ENCODE measurements at places on chromosomes 6 and 20. TPM values are rescaled to one million over a fixed set of nuclear protein-coding genes. Genes with fewer than 3 reads are reported as not detected.

- peak; percentile 96 for DNase-seq
These were observed 161.4 kb downstream of the LY86 start for GRCh38 chr6:6749702-6750491.

DNA sequence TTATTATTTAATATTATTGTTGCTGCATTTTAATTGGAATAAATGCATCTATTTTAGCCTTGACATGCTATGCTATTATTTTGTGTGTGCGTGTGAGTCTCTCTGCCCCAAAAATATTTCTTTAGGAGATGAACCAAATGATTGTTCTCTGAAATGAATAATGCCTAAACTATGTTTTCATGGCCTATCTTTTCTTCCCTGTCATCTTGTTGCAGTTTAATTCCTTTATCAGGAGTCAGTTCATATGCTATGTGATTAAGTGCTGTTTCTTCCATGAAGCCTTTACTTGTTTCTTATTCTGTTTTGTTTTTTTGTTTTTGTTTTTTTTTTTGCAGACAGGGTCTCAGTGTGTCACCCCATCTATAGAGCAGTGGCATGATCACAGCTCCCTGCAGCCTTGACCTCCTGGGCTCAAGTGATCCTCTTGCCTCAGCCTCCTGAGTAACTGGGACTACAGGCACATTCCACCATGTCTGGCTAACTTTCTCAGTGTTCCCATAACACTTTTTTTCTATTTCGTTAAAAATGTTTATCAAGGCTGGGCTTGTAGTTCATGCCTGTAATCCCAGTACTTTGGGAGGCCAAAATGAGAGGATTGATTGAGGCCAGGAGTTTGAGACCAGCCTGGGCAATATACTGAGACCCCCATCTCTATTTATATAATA is 25.7 kb downstream of the TPX2 start:
- DNase-seq: no peak

OPRM1 gene
- not detected for total RNA-seq

DNA sequence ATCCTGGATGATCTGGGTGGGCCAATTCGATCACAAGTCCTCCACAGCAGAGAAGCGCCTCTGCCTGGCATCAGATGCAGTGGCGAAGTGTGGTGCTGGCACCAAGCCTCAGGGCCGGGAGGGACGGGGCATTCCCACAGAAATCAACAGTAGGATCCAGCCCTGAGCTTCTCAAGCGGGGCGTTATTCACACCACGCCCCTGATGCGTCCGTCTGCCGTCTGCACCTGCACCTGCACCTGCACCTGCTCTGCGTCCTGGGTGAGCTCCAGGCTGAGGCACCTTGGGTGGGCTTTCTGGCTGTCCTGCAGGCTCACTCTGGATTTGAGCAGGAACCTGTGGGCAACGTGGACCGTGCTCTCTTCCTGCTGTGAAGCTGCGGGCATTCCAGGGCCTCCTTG is 13.8 kb upstream of the NTSR1 start:
- no peak for DNase-seq

DOK5 gene
- 3.3 TPM for total RNA-seq

BMP2 gene
- total RNA-seq: 0.10 TPM

WDR46 gene
- total RNA-seq: 246 TPM

DNA sequence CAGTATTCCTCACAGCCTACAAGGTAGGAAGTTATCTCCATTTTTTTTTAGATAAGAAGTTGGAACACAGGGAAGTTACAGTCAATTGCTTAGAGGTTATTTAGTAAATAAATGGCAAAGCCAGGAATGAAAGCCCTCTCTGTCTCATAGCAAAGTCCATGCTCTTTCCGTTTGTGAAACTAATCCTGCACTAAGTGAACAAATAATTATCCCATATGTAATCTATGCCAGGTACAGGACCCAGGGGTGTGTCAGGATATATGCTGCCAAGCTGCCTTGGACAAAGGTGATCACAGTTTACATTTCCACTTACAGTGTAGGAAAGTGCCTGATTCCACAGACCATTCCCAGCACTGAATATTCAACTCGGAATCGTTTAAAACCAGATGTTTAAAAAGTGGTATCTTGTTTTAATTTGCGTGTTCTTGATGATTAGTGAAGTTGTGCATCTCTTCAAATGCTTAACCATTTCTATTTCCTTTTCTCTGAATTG is 13.6 kb upstream of the GMDS start:
- no peak for DNase-seq

DNA sequence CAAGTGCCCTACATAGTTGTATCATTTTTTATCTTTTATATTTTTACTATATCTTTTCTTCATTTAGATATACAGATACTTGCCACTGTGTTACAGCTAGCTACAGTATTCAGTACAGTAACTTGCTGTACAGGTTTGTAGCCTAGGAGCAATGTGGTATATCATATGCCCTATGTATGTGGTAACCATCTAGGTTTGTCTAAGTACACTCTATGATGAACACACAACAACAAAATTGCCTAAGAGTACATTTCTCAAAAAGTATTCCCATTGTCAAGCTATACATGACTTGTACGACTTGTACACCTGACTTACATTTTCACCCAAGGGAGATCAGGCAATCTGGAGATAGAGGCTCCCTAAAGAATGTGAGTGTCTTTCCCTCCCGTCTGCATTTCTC is 8.2 kb downstream of the ELOVL5 start:
- no peak for DNase-seq

- no peak for DNase-seq
These were observed 770.9 kb downstream of the HDGFL1 start for GRCh38 chr6:23340271-23340670.

- DNase-seq: no peak
These were observed 388.2 kb upstream of the CITED2 start for GRCh38 chr6:139762587-139763031.

GRCh38 chr6:134308800-134309199 is 9.1 kb downstream of the SGK1 start:
- no peak for DNase-seq

DNA sequence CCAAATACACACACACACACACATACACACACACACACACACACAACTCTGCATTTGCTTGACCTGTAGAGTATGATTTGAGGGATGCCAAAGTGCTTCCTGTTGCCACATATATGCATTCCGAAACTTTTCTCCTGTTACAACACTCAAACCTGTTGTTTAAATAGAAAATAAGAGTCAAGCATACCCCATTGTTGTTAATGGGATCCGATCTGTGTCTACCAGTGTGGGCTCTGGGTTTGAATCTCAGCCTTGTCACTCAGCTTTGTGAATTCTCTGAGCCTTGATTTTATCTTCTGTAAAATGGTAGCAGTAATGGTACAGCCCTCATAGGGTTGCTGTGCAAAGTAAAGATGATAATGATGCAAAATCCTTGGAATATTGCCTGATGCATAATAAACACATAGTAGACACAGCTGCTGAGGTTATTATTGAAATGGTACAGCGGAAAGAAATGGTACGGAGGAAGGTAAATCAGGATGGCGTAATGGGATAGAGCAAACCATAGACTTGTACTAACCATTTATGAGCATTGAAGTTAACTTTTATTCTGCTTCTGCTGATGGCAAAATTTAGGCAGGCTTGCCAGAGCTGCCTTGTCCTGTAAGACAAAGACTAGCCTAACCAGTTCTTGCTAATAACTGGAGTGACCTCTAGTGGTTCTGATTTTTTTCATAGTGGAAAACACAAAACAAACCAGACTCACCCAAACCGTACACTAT is 113.5 kb upstream of the PHACTR1 start:
- DNase-seq: peak; percentile 62

DNA sequence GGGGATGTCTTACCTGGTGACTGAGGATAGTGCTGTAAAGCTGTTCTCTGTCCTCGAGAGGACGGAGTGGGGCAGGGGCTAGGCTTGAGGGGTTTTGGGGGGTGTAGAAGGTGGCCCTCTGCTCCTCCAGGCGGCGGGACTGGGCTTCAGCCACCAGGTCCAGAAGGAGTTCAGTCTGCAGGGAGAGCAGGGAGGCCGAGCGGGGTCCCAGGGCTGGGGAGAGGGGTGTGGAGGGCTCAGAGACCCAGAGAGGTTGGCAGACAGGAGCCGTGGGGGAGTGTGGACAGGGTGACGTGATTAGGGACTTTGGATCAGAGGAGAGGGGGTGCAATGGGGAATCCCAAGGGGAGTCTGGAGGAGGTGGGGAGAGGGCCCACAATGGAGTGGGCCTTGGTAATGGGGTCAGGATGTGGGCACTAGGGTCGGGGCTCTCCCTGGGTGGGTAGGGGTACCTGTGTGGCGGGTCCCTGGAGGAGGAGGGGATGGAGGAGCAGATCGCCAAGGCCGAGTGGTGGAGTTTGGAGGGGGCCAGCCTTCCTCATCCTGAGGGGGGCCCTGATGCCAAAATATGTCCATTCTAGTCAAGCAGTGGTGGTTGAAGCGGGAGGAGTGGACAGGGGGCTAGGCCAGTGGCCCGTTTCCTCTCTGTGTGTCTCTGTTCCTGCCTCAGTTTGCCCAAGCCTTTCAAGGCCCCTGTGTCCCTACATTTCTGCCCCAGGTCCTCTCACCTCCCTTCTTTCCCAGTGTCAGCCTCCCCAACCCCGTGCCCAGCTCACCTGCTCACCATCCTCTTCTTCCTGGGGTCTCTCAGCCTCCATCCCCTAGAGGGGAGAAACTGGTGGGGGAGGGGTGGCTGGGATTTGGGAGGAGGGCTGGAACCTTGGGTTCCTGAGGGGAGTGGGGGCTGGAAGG is 491 bp downstream of the GPSM3 start:
- no peak for DNase-seq

- peak; percentile 90 for DNase-seq
These were observed 170.0 kb upstream of the AGPAT4 start for GRCh38 chr6:161443848-161444247.

CLDN20 gene
- not detected for total RNA-seq

FKBP1C gene
- not detected for total RNA-seq

BMP7 gene
- 4.8 TPM for total RNA-seq

DNA sequence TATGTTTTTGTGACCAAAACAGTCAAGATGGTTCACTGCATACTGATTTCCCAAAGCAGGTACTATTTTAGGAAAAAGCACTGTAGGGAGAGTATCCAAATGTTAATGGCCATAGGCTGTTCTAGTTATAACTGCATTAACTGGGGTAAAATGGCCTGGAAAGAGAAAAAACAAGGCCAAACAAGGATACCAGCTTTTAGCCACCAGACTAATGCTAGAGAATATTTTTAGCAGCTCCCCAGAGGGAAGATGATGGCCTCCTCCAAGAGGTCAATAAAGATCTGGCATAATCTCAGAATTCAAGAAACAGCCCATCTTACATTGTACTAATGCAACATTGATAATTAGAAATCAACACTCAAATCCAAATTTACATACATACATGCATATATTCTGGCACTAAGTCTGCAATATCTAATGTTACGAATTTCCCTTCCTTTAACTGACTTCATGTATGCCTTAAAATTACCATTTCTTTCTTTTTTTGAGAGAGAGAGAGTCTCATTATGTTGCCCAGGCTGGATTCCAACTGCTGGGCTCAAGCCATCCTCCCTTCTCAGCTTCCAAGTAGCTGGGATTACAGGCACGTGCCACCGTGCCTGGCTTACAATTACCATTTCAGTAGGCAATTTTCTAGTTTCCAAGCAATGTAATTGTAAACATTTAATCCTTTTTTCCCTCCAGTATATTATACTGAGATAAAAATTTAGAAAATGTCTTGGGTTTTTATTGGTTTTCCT is 9.3 kb downstream of the COX7A2 start:
- peak; percentile 35 for DNase-seq

GRCh38 chr6:119186490-119186889 is 108.0 kb upstream of the FAM184A start:
- DNase-seq: no peak

- no peak for DNase-seq
These were observed 27.1 kb downstream of the TAF11 start for GRCh38 chr6:34860776-34861175.

DNA sequence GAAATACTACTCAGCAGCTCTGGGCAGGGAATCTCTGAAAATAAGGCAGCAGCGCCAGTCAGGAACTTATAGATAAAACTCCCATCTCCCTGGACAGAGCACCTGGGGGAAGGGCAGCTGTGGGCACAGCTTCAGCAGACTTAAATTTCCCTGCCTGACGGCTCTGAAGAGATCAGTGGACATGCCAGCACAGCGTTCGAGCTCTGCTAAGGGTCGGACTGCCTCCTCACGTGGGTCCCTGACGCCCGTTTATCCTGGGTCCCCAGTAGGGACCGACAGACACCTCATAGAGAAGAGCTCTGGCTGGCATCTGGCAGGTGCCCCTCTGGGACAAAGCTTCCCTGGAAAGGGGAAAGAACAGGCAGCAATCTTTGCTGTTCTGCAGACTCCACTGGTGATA is 59.0 kb downstream of the COL21A1 start:
- no peak for DNase-seq

GRCh38 chr6:1027109-1027794 is 284.6 kb upstream of the FOXQ1 start:
- DNase-seq: peak; percentile 53

GRCh38 chr6:166653639-166653941 is 26.5 kb upstream of the RPS6KA2 start:
- no peak for DNase-seq

RIMS4 gene
- 2.9 TPM for total RNA-seq

DNA sequence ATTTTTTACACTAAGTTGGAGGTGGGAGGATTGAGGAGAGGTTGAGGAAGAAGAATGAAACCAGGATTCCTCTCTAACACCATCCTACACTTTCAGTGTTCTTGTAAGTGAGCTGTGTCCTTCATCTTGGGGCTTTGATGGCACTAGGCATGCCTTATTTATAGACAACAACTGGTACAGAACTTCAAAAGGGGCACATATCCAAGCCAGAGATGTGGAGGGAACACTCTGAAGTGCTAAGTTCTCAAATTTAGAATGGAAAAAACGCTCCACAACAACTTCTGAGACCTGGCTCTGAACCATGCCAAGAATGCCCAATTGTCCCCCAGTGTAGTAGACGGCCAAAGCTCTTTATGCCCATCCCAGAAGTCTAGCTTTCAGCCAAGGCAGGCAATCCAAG is 16.2 kb upstream of the PKHD1 start:
- no peak for DNase-seq

DNA sequence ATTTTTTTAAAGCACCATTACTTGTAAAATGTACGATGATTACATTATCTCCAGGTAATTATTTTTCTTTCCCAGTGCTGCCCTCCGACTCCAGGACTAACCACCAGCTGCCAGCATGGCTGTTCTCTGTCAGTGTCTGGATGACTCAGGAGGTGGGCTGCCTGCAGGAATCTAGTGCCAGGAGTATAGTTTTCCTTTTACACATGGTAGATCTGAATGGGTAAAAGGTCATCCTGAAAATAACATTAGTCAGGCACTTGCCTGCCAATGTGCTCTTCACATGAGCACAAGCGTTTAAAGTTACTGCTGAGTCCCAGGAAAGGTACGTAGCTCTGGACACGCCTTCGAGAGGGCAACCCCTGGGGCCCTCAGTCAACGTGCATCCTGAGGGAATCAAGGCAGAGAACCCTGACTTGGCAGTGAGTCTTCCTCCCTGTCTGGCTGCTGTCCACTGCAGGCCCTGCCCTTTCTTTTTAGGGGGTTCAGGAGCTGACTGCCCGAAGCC is 2.4 kb downstream of the DYNLT1 start:
- DNase-seq: peak; percentile 96

IL17F gene
- total RNA-seq: not detected

- no peak for DNase-seq
These were observed 13.3 kb downstream of the VAPB start for GRCh38 chr20:58402305-58402704.

- DNase-seq: no peak
These were observed 131.9 kb downstream of the IMPG1 start for GRCh38 chr6:75940564-75940963.

HS3ST5 gene
- total RNA-seq: not detected

- DNase-seq: no peak
These were observed 292.8 kb downstream of the CDC5L start for GRCh38 chr6:44680202-44680720.

- no peak for DNase-seq
These were observed 6.7 kb upstream of the CDKN1A start for GRCh38 chr6:36671687-36672375.
